Gastroesophageal sphincter (tissue), 4 donors: ENCODE measurements at places on chromosomes 5 and 9. TPM values are rescaled to one million over a fixed set of nuclear protein-coding genes. Genes with fewer than 3 reads are reported as not detected.

- no peaks in the 10 kb centered on the region for H3K36me3 ChIP-seq
- peaks cover 20% of the 10 kb centered on the region for H3K4me1 ChIP-seq
- no peak overlapping the region for H3K27ac ChIP-seq
- ATAC-seq = no peak
- no peak overlapping the region for H3K4me3 ChIP-seq
Observed at GRCh38 chr9:101736717-101737116, 1.7 kb downstream of the GRIN3A start.

DNA sequence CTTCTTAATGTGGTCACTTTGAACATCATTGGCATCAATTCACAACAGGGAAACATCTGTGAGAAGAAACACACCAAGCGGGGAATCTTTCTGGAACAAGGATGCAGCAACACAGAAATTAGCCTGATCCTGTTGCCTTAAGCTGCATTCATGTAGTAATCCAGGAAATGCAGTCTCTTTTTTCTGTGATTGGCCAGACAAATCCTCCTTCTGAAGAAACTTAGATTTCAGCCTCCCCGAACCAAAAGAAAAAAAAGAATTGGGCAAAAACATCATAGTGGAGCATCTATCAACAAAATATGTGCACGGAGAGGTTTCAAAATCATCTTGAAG, 7.2 kb upstream of the XPA start:
- no peak overlapping the region for H3K4me3 ChIP-seq
- no peaks in the 10 kb centered on the region for H3K36me3 ChIP-seq
- H3K27me3 ChIP-seq = no peaks in the 10 kb centered on the region
- H3K27ac ChIP-seq = peak overlapping the region; percentile 80
- H3K4me1 ChIP-seq = peaks cover 3% of the 10 kb centered on the region

DNA sequence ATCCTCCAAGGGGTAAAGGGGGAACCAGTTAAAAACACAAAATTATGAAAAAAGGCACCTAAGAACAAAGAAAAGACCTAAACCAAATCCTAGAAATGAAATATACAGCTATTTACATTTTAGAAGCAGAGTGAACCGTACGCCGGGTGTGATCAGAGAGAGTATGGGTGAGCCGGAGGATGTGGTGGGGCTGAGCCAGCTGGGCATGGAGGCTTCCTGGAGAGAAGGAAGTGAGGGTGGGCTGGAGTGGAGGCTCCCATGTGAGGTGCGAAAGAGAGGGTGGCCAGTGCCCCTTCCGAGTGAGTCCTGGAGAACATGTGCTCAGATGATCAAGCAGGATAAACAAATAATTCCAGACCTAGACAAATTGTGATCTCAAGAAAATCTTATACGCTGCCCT, 111.6 kb downstream of the CACNA1B start:
- H3K4me3 ChIP-seq = no peak overlapping the region
- peaks cover 54% of the 10 kb centered on the region for H3K27me3 ChIP-seq
- ATAC-seq = no peak
- H3K4me1 ChIP-seq = no peaks in the 10 kb centered on the region
- H3K36me3 ChIP-seq = no peaks in the 10 kb centered on the region
- no peak overlapping the region for H3K27ac ChIP-seq

DNA sequence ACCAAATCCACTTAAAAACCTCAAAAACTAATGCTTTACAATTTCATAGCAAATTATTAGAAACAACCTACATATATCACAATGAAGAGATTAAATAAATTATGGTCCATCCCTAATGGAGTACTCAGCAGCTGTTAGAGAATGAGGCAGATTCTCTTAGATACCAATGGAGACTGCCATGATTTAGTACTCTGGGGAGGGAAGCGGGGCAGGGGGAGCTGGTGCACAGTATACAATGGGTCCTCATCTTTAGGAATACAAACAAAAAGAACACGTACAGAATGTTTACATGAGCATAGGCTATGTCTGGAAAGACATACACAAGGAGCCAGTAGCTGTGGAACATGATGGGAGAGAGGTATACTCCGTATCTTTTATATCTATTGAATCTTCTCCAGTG, 2.0 kb downstream of the LIFR start:
- H3K4me3 ChIP-seq = peak overlapping the region; percentile 98
- H3K27me3 ChIP-seq = no peaks in the 10 kb centered on the region
- no peaks in the 10 kb centered on the region for H3K36me3 ChIP-seq
- peak overlapping the region; percentile 28 for H3K27ac ChIP-seq

DNA sequence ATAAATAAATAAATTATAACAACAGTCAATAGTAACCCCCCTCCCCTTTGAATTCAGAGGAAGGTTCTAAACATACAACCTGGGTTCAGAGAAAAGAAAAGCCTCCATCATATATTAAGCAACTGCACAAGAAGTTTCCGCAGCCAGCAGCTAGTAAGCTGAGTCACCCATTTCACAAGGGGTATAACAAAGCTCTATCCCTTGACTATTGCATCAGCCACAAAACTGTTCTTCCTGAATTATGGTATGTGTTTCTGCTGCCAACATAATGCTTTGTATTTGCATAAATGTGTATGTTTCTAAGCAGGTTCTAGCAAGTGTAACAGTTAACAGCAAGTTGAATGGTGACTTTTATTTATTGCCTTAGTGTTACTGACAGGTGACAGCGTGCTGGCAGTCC, 6.8 kb upstream of the CEP120 start:
- H3K4me3 ChIP-seq = no peak overlapping the region
- H3K27me3 ChIP-seq = no peaks in the 10 kb centered on the region
- peak; percentile 68 for ATAC-seq
- H3K27ac ChIP-seq = no peak overlapping the region
- no peaks in the 10 kb centered on the region for H3K4me1 ChIP-seq

DNA sequence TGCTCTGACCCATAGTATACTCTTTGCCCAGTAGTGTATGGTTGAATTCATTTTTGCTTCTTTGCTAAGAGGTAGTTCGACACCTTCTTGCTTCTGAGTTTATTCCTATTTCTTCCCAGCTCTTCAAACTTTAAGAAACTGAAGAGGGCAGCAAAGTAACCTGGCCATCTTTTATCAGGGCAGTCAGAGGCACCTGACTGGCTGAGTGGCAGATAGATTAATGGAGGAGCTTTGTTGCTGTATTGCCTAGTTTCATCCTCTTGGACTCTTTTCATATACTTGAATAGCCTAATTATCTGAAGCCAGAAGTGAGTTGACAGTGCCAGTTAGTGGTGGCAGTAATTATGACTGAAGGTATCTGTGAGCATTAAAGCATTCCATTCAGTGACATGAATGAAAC, 82.5 kb downstream of the UHRF2 start:
- H3K4me3 ChIP-seq = no peak overlapping the region
- no peaks in the 10 kb centered on the region for H3K27me3 ChIP-seq
- no peaks in the 10 kb centered on the region for H3K4me1 ChIP-seq
- no peak overlapping the region for H3K27ac ChIP-seq

DNA sequence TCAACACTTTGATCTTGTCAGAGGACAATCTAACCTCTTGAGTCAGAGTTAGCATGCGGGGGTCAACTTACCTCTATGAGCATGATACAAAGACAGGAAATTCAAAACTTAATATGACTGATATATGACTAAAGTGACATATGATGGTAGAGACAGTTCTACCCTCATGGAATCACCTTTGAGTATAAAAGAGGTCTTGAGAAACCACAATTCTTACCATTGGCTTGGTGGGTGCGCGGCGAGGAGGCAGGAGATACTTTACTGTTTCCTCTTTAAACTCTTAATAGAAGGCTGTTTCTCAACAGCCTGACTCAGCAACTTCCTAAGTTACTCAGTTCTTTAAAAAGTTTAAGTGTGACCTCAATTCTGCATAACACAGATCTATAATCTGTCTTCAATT, 372.8 kb downstream of the KIAA0825 start:
- no peaks in the 10 kb centered on the region for H3K27me3 ChIP-seq
- H3K4me1 ChIP-seq = peaks cover 20% of the 10 kb centered on the region
- no peaks in the 10 kb centered on the region for H3K36me3 ChIP-seq
- no peak overlapping the region for H3K4me3 ChIP-seq

- no peak overlapping the region for H3K4me3 ChIP-seq
- no peaks in the 10 kb centered on the region for H3K27me3 ChIP-seq
- no peak for ATAC-seq
- H3K36me3 ChIP-seq = no peaks in the 10 kb centered on the region
- H3K4me1 ChIP-seq = peaks cover 18% of the 10 kb centered on the region
Observed at GRCh38 chr5:116396476-116397099, 178.0 kb downstream of the SEMA6A start.

GRCh38 chr5:98722188-98722587, 51.3 kb upstream of the RGMB start:
- H3K4me1 ChIP-seq = no peaks in the 10 kb centered on the region
- H3K27ac ChIP-seq = no peak overlapping the region
- H3K4me3 ChIP-seq = no peak overlapping the region
- no peak for ATAC-seq
- H3K36me3 ChIP-seq = no peaks in the 10 kb centered on the region

DNA sequence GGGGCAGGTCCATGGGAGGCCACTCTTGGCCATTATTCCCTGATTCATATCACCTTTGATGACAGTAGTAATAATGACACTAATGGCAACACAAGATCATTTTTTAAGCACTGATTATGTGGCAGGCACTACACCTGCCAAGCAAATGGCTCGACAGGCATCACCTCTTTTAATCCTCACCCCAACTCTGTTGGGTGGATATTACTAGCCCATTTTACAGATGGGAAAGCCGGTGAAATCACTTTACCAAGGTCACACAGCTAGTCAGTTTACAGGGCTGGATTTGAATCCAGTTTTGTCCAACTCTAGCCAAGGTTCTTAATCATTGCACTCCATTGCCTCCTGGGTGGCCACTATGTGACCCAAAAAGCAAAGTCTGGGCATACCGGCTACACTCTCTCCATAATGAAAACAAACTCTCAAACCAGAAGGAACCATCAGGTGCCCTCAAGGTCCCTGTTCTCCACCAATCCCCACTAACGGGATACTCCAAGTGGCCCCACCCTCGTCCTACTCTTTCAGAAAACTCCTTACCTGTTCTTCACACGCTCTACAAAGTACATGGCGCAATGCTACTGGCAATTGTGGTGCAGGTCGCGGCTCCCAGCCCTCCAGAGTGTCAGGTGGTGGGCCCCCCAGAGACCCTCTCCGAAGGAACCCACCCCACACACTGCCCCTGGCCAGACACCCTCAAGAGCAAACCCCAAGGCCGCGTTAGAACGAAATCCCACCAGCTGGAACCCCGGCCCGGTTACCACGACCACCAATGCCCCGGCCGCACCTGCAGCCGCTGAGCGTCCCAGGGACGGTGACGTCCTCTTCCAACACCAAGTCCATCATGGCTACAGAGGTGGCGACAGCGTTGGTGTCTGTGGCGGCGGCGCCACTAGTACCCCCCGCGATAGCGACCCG, 572 bp downstream of the CDK5RAP2 start:
- H3K27ac ChIP-seq = peak overlapping the region; percentile 82
- peak overlapping the region; percentile 54 for H3K4me3 ChIP-seq
- H3K36me3 ChIP-seq = no peaks in the 10 kb centered on the region
- H3K27me3 ChIP-seq = no peaks in the 10 kb centered on the region

DNA sequence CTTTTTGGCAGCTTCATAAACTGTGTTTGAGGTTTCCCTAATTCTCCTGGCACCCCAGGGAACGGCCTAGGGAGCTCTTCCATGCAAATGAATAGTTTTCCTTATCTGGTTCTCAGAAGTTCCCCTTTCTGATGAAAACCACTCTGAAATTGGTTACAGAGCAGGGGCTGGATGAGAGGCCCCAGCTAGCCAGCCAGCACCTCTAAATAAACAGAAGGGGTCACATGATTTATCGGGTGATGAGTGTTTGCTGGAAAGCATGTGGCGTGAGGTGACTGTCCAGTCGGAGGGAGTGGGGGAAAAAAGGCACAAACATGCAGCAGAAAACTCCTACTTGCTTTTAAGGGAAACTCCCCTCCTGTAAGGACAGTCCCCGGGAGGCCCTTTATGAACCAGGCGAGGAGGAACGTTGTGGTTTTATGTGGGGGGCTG, 261.2 kb upstream of the ANKRD55 start:
- peaks cover 32% of the 10 kb centered on the region for H3K4me1 ChIP-seq
- peak; percentile 25 for ATAC-seq
- no peak overlapping the region for H3K4me3 ChIP-seq
- no peak overlapping the region for H3K27ac ChIP-seq
- no peaks in the 10 kb centered on the region for H3K36me3 ChIP-seq

- no peak overlapping the region for H3K27ac ChIP-seq
- H3K4me3 ChIP-seq = no peak overlapping the region
- no peaks in the 10 kb centered on the region for H3K27me3 ChIP-seq
- no peaks in the 10 kb centered on the region for H3K4me1 ChIP-seq
- ATAC-seq = no peak
Observed at GRCh38 chr9:5459289-5459829, 9.0 kb downstream of the CD274 start.

- no peak overlapping the region for H3K27ac ChIP-seq
- H3K27me3 ChIP-seq = no peaks in the 10 kb centered on the region
- H3K4me1 ChIP-seq = no peaks in the 10 kb centered on the region
- ATAC-seq = no peak
- no peak overlapping the region for H3K4me3 ChIP-seq
Observed at GRCh38 chr9:32875242-32875641, 91.9 kb downstream of the TMEM215 start.

- H3K36me3 ChIP-seq = no peaks in the 10 kb centered on the region
- H3K27ac ChIP-seq = no peak overlapping the region
- ATAC-seq = no peak
- peaks cover 2% of the 10 kb centered on the region for H3K4me1 ChIP-seq
- H3K27me3 ChIP-seq = no peaks in the 10 kb centered on the region
- H3K4me3 ChIP-seq = no peak overlapping the region
Observed at GRCh38 chr9:82560457-82560904, 502.5 kb downstream of the RASEF start.

DNA sequence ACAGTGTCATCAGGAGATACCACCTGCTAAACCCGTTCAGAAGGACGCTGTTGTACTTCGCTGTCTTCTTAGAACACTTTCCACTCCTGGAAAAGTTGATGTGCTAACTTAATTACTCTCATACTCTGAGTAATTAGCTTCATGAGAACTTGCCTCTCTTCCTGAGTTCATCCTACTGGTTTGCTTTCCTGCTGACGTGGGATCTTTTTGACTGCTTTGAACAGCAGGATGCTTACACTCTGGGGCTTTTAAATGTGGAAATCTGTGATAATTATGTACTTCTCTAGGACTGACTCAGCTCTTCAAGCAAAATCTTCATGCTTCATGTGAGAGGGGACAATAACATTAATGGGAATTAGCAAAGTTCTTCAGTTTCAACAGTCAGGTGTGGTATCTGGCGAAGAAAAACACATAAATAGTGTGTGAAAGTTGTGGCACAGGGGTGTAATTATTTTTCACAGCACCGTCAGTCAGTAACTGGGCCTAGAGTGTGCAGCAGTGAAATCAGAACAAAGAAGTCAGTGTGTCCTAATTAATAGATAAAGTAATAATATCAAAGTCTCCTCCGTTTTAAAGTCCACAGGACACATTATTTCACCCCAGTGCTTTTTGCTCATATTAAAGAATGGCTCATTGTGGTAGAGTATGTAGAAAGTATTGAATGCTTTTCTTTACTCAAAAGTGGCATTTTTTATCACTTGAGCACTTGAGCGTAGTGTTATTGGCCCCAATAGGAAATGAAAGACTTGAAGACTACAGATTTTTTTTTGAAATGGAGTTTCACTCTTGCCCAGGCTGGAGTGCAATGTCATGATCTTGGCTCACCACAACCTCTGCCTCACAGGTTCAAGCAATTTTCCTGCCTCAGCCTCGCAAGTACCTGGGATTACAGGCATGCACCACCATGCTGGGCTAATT, 140.9 kb upstream of the DMRT1 start:
- no peaks in the 10 kb centered on the region for H3K36me3 ChIP-seq
- H3K27ac ChIP-seq = peak overlapping the region; percentile 92
- H3K4me1 ChIP-seq = peaks cover 99% of the 10 kb centered on the region
- H3K4me3 ChIP-seq = no peak overlapping the region
- ATAC-seq = no peak
- no peaks in the 10 kb centered on the region for H3K27me3 ChIP-seq

Gene F2RL1
- not detected for total RNA-seq

Gene IL3
- not detected for total RNA-seq

Gene KIF3A
- total RNA-seq = 6.1 TPM

Gene IRGM
- total RNA-seq = not detected

Gene CCDC180
- 5.5 TPM for total RNA-seq

Gene RNF208
- 5.3 TPM for total RNA-seq

Gene WNT8A
- total RNA-seq = not detected

Gene NPR3
- 4.9 TPM for total RNA-seq
